Activated naive CD8-positive, alpha-beta T cell treated with anti-CD3 and anti-CD28 coated beads, Interleukin-2, amount 50 U/mL, for 24 hours (primary cell): ENCODE measurements at places on chromosomes 2 and 18.

GRCh38 chr2:45004562-45005191, 4.6 kb downstream of the SIX2 start:
- DNase-seq = no peak

- DNase-seq = no peak
These were observed 18.9 kb upstream of the OTOS start for GRCh38 chr2:240159251-240159839.

- no peak for DNase-seq
These were observed 213.4 kb downstream of the CDCA7 start for GRCh38 chr2:173568054-173568453.

DNA sequence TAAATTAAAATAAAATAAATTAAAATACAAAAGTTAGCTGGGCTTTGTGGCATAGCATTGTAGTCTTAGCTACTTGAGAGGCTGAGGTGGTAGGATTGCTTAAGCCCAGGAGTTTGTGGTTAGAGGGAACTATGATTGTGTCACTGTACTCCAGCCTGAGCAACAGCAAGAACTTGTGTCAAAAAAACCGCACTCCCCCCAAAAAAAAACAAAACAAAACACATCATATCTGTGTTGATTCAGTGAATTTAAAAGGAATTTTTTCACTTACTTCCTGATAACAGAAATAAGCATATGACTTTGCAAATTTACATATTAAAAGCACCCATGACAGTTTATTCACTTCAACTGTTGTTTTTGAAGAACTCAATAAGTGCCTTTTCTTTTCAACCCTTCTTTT, 68.1 kb upstream of the PELI1 start:
- DNase-seq = no peak

GRCh38 chr2:74736589-74736988, 82.5 kb downstream of the SEMA4F start:
- DNase-seq = no peak

DNA sequence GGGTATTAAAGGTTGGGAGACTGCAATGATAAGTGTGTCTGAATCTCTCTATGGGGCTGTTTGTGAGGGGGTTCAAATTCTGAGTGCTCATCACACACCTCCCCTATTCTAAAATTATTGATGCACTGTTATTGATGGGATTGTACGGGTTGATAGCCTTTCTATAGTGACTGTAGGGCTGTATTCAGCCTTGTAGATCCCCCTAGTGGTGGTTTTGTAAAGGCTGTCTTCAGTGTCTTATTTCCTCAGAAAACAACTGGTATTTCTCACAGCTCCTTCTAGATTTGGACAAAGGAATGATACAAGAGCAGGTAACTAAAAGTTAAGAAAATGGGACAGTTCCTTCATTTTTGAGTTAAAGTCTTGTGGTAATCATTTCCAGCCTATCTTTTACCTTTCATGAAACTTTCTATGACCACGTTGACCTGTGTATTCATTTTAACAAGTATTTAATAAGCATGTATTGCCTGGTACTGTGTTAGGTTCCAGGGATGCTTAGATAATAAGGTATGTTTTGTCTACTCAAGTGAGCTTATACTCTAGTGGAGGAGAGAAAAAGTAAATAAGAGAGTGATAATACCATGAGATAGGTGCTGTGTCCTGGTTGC, 21.2 kb downstream of the SMAD4 start:
- DNase-seq = no peak

- DNase-seq = no peak
These were observed 786.8 kb downstream of the ERBB4 start for GRCh38 chr2:211751848-211752247.

GRCh38 chr18:45127405-45127804, 446.7 kb downstream of the SETBP1 start:
- DNase-seq = no peak

DNA sequence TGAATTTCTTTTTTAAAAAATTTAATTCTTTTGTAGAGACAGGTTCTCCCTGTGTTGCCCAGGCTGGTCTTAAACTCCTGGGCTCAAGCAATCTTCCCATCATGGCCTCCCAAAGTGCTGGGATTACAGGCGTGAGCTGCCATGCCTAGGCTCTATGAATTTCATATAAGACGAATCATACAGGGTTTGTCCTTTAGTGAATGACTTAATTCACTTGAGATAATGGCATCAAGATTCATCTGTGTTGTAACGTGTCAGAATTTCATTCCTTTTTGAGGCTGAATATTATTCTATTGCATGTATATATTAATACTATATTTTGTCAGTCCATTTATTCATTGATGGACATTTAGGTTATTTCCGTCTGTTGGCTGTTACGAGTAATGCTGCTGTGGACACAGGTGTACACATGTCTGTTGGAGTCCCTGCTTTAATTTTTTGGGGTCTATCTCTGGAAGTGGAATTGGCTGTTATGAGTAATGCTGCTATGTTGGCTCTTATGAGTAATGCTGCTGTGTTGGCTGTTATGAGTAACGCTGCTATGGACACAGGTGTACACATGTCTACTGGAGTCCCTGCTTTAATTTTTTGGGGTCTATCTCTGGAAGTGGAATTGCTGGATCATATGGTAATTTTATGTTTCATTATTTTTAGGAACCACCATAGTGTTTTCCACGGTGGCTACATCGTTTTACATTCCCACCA, 210.6 kb downstream of the CAMKMT start:
- no peak for DNase-seq

DNA sequence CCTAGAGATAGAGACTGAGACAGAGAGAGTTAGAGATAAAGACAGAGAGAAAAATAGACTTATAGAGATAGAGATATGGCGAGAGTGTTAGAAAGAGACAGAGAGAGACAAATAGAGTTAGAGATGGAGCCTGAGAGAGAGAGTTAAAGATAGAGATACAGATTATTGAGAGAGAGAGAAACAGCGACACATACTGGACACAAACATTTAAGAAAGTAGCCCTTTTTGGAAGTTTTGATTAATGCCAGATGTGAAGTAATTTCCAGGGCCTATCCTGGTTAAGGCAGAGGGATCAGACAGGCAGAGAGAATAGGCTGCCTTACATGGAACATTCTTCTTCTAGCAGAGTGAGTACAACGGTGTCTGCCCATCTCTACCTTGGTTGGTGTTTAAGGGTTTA, 311.6 kb upstream of the CDH7 start:
- no peak for DNase-seq

- no peak for DNase-seq
These were observed 5.2 kb downstream of the GALR1 start for GRCh38 chr18:77254711-77255405.

- DNase-seq = peak; percentile 71
These were observed 45.1 kb upstream of the ACAA2 start for GRCh38 chr18:49858309-49859020.

DNA sequence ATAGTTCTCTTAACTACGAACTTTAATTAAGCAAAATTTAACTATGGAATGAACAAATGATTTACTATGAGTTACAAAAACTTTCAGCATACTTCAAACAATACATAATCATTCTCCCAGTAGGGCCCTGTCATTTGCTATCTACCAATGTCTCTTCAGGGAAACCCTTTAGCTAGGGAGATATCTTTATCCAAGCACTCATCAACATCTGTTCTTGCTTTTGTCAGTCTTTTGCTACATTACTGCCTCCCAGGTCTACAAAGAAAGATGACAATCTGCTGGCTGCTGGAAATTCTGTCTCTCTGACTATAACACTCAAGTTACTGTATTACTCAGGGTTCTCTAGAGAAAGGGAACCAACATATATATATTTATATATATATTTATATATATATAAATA, 1626.3 kb upstream of the CELF4 start:
- DNase-seq = no peak

GRCh38 chr2:119517433-119517832, 6.8 kb downstream of the SCTR start:
- DNase-seq = peak; percentile 54

- no peak for DNase-seq
These were observed 125.0 kb downstream of the CACNB4 start for GRCh38 chr2:151973901-151974199.

GRCh38 chr18:78448106-78448505, 531.5 kb upstream of the SALL3 start:
- DNase-seq = no peak

DNA sequence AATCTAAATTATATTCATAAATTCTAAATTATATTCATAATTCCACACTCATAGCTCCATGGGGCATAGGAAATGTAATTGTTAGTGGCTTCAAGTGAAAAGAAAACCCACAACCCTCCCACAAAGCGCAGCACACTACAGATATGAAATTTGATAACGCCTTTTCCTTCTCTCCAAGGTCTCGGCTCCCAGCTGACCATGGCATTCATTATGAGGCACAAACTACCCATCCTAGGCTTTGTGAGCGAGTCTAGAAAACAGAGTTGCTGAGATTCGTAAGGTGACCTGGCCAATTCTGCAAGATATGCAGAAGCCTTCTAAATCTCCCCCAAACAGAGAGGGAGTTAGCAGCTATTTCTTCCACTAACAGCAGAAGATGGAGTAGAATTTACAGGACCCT, 5.4 kb downstream of the NPPC start:
- no peak for DNase-seq

DNA sequence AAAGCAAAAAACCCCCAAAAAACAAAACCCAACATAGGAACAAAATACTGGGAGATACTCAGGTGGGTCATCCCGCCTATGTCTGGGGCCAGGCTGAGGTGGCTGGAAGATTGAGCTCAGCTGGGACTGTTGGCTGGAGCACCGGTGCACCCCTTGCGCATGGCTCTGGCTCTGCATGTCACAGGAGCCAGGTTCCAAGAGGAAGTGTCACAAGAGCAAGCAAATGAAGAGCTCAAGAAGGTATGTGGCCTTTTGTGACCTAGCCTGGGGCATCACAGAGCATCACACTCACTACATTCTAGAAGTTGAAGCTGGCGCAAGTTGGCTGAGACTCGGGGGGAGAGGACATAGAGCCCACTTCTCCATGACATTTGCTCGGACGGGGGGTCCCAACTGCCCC, 40.6 kb downstream of the PDCL3 start:
- DNase-seq = no peak

DNA sequence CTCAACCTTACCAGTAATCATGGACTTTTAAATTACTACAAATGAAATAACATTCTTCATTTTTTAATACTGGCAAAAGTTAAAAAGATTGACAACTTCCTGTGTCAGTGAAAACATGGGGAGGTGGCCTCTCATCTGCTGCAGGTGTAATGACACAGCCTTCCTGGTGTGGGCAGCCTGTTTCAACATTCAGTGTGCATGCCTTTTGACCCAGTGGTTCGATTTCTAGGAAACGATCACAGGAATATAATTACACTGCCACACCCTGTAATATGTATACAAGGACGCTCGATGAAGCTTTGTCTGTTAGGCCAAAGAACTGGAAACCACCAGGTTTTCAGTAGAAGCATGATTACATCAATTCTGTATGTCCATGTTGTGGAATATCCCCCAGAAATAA, 68.7 kb downstream of the MTHFD2 start:
- peak; percentile 33 for DNase-seq

- peak; percentile 12 for DNase-seq
These were observed 345.1 kb downstream of the DYSF start for GRCh38 chr2:71798266-71799012.

DNA sequence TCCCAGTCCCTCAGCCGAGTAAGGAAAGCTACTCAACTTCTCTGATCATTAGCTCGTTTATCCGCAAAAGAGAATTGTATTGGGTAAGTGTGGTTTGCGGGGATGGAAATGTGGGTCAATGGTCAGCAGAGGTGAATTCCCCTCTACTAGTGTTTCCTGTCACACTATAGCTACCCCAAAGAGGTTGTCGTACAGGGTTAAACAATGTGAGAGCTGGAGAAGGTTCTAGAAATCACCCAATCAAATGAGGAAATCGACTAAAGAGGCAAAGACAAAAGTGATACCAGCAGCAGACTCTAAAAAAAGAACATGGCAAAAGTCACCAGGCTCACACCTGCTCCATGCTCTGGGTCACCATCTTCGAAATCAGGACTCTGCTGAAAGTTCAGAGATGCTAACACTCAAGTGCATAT, 144.7 kb upstream of the ITGA4 start:
- DNase-seq = peak; percentile 62

DNA sequence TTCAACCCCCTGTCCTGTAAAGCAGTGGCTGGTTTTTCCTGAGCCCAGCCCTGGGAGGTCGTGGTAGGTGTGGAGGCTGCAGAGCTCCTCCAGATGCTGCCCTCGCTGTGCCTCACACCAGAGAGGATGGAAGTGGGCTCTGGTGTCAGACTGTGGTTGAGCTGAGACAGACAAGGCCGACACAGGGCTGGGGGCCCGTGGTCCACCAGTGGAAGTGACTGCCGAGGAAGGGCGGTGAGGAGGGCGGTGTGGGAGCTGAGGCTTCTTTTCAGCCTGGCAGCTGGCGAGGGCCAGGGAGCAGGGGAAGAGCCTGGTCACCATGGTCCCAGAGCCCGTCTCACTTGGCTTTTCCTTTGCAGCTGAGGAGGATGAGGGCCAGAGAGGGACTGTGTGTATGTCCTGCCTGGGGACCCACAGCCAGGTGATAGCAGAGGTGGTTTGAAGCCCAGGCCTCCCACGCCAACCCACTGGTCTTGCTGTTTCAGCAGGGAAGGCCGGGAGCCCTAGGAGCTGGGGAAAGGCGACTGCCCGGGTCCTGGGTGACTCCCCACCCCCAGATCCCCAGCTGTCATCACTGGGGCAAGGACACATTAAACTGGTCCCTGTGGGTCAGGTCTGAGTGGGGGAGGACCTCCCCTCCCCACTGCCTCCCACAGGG, 8.5 kb downstream of the SFTPB start:
- DNase-seq = no peak

DNA sequence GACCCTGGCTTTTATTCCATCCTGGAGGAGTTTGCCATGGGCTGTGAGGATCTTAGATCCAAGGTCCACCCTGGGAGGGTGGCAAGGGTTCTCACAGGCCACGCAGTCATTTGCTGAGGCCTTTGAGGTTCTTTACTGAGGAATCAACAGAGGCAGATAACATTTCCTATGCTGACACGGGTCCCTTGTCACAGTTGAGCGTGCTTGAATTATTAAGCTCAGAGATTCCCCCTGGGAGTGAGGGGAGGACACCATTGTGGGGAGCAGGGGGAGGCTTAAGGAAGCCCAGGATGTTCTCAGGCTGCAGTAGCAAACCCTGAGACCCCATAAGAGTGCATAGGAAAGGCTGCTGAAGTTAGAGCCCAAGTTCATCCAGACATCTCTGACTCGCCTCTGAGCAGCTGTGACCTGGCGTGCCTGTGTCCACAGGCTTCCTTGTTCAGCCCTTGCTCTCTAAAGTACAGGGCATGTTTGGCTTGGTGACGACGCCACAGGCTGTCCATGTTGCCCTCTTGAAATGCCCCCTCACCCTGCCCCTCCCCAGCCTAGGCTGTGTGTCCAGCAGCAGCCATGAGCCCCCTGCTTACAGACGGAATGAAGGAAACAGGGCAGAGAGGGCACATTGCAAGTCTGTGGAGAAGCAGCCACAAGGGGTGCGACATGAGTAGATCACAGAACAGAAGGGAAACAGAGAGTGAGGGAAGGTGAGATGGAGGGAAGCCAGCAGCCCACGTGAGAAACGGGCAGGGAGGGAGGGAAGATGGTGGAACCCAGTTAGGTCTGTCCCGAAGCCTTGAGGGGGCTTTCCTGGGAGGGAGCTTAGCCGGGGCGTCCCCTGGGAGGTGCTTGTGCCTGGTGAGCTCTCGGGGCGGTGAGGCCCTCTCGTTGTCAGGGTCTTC, 34.0 kb downstream of the NAPG start:
- peak; percentile 20 for DNase-seq
